Activated T-helper 1 cell treated with Interleukin-2 at 50 U/mL for 16 hours (primary cell): ENCODE measurements at places on chromosomes 6 and 20.

- no peak for DNase-seq
Observed at GRCh38 chr20:37624963-37625362, 68.9 kb upstream of the CTNNBL1 start.

DNA sequence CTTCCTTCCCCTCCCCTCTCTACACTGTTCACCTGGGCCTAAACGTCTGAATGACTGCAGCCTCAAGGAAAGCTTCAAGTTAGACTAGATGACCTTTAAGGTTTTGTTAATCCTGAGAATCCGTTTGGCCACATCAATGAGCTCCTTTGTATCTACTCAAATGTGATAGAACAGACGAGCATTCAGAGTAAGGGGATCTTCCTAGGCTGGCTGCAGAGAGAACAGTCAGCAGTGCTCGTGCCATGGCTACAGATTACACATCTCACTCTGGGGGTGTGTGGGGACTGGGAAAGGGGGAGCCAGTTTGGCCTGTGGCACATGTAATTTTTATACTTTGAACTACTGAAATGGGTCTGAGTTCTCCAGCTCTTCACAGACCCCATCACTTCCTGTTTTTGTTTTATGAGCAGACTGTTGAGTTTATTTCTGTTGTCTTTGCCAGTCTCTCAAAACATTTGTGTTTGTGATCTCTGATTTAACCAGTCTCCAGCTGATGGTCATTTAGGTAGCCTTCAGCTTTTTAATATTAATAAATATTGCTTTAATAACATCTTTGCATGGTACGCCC is 50.9 kb downstream of the KCNS1 start:
- DNase-seq, result no peak

GRCh38 chr6:170026751-170027646 is 263.9 kb downstream of the DLL1 start:
- DNase-seq, result no peak

- no peak for DNase-seq
Observed at GRCh38 chr6:44051515-44051914, 75.7 kb downstream of the MRPL14 start.

GRCh38 chr6:14549304-14549770 is 431.8 kb downstream of the CD83 start:
- DNase-seq, result no peak

GRCh38 chr20:57214427-57214826 is 52.0 kb downstream of the BMP7 start:
- no peak for DNase-seq

DNA sequence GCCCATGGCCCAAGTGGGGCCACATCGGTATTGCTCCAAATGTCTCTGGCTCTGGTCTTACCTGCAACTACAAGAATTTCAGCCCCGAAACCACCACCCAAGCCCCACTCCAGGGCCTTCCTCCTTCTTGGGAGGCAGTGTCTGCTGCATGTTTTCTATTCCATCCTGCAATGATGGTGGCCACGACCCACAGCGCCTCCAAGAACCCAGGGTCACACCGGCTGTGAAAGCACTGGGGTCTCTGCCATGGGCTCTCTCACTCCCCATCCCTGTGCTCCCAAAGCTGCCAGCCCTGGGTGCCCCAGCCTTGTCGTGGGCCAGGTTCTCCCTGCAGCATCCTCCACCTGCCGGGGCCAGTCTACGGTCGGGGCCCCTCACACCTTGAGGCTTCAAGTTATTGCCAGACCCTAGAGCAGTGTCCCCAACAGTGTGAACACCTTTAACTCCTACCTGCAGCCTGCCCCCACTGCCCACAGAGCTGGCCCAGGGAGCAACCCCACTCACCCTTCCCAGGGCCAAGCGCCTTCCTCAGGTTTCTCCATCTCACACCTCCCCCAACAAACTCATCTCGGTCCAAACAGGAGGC is 115.4 kb downstream of the JPH2 start:
- no peak for DNase-seq

DNA sequence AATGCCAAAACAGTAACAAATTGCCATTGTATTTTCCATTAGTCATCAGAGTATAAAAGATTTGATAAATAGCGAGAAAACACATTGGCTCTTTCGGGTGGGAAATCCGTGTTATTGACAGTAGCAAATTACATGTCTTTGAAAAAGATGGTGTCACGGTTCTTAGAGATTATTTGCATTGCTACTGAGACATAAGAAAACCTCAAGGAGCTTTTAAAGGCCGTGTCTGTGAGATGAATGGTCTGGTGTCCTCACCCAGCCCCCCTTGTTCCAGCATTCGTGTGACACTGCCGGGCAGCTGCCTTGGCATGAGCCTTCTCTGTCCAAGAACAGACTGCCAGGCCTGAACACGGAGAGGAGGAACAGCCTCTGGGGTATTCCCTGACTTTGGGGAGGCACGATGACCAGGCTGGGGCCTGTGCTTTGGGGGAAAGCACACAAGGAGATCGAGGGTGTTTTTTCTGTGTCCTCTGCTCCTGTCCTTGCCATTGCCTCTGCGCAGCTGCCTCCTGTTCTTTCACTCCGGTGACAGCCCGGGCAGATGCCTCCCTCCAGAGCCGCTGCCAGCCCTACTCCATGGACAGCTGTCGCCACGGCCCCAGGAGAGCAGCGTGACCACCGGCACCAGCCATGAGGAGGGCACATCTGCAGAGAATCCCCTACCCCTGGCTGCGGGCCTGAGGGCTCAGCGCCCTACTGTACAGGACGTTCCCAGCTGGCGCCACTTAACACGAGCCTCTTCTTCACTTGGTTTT is 167.7 kb upstream of the CDYL start:
- DNase-seq, result no peak

GRCh38 chr6:54897462-54898189 is 51.1 kb downstream of the FAM83B start:
- DNase-seq, result no peak

DNA sequence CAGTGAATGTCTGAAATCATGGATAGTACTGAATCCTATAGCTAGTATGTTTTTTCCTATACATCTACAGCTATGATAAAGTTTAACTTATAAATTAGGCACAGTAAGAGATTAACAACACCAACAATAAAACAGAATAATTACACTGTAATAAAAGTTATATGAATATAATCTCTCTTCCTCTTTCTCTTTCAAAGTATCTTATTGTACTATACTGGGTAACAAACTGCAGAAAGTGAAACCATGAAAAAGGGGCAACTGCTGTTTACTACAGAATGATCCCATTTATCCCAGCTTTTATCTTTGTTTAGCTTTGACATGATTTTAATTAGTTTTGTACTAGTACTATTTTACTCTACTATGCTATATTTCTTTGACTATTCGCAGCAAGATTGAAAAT is 25.8 kb downstream of the ESF1 start:
- no peak for DNase-seq

DNA sequence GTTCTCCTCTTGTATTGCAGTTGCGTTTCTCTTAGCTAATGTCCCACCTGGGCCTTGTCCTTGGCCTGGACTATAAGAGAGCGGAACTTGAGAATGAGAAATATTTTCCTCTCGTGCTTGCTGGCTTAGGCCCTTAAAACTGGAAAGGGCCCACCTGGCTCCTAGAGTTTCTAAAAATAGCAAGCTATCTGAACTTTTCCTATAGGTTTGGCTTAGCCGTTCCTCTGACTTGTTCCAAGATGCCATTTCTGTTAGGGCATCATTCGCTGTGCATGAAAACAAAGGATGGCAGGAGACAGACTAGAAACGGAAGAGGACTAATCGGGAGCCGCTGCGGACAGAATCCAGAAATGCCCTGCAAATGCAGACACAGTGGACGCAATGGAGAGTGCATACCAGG is 4.5 kb downstream of the RIPOR3 start:
- no peak for DNase-seq

GRCh38 chr6:37819802-37820717 is 533 bp downstream of the ZFAND3 start:
- DNase-seq, result peak; percentile 12

DNA sequence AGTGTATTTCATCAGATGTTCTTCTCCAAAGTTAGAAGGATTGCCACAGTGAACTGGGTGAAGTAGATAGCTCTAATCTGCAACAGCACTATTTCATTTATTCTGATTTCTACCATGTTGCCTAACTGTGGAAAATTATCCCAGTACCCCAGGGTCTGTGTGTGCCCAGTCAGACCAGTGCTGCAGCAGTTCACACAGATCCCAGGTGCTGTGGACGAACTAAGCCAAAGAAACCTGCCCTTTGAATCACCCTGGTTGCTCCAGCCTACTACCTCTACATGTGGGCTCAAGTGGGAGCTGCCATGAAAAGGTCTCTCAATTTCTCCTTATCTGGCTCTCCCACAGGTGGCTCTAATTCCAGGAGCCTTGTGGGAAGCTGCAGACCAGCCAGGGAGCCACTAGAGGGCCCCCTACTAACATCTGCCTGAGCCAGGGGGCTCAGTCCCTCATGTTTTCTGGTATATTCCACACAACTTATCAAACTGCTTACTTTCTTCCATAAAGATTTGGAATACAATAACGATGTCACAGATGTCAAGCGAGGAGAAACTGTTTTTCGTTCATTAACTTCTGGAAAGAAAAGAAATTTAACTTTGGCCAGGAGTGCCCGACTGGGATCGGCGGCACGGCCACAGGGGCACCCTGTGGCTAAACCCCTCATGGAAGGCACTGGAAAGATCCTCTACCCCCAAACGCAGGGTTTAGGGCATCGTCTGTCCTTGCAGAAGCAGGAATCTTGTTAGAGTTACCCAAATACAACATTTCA is 31.6 kb upstream of the LY86 start:
- DNase-seq, result peak; percentile 7

GRCh38 chr20:62929051-62929538 is 2.8 kb upstream of the DIDO1 start:
- DNase-seq, result peak; percentile 51

- DNase-seq, result no peak
Observed at GRCh38 chr6:38996676-38997075, 51.9 kb upstream of the GLP1R start.
